Stimulated activated CD4-positive, alpha-beta T cell treated with anti-CD3 and anti-CD28 coated beads, Interleukin-4, amount 100 ng/mL, for 24 hours (primary cell): ENCODE measurements at places on chromosomes 7 and 10.

- no peak for DNase-seq
These were observed 173.8 kb downstream of the DIP2C start for GRCh38 chr10:515674-516073.

DNA sequence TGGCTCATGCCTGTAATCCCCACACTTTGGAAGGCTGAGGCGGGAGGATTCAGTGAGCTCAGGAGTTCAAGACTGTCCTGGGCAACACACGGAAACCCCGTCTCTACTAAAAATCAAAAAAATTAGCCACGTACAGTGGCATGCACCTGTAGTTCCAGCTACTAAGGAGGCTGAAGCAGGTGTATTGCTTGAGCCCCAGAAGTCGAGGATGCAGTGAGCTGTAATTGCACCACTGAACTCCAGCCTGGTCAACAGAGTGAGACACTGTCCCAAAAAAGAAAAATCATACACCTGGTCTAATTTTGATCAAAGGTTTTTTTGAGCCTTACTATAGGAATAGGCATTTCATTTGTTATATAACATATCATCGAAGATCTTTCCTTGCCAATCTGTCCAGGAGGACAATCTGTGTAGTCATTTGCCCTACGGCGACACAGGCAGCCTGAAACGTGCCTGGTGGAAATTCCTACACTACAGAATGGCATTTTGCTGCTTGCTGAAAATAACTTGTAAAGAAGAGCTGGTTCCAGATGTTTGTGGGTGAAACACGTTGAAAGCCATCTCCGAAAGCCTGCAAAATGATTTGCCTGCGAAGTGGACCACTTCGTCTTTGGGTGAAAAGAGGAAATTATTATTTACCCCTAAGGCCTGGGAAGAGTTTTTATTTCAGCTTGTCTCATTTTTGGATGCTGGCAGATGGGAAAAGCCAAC is 31.3 kb upstream of the GDI2 start:
- DNase-seq: no peak

DNA sequence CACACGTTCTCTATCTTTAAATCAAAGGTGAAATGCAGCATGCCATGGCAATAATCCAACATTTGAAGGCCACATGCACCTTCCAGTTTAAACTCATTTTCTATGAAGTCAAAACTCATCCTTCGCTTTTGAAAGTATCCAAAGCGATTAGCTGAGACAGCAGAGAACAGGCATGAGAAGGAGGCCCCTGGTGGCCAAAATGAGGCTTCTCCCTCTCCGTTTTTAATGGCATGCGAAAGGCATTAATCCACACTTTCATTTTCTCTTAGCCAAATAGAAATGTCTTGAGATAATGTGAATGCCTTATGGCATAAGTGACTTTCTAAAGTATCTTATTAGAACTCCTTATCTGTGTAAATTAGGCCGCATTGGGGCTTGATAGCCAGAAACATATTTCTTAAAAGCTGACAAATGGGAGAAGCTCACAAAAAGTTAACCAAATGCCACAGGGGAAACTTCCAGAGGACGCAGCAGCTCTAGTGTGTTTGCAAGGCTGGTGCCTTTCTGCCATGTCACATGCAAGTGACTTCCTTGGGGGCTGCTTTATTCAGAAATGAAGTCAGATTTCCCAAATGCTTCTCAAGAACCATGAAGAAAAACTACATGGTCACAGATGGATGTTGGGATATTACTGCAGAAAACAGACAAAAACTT is 1189.6 kb downstream of the SORCS1 start:
- DNase-seq: no peak

DNA sequence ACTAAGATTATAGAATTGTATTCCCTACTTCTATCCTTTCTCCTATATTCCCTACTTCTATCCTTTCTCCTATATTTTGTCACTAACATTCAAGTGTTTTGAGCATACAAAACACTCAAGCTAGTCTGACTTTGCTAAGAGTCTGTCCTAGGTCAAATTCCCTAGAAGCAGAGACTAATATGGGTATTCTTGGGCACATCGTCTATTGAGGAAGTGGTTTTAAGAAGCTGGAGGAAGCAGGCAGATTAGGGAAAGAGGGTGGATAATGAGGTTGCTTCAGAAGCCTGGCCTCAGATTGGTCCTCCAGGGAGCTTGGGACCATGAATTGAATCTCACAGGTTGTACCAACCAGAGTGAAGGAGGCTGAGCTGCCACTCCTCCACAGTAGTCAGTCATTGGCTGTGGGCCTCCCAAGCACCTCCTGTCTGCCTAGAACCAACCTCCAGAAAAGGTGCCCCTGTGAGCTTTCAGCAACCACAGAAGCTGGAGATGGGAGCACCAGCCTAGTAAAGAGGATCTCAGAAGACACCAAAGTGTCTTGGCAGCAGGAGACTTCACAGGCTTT is 295.9 kb upstream of the PHF14 start:
- DNase-seq: no peak

GRCh38 chr7:74095135-74095534 is 11.5 kb downstream of the LIMK1 start:
- no peak for DNase-seq

DNA sequence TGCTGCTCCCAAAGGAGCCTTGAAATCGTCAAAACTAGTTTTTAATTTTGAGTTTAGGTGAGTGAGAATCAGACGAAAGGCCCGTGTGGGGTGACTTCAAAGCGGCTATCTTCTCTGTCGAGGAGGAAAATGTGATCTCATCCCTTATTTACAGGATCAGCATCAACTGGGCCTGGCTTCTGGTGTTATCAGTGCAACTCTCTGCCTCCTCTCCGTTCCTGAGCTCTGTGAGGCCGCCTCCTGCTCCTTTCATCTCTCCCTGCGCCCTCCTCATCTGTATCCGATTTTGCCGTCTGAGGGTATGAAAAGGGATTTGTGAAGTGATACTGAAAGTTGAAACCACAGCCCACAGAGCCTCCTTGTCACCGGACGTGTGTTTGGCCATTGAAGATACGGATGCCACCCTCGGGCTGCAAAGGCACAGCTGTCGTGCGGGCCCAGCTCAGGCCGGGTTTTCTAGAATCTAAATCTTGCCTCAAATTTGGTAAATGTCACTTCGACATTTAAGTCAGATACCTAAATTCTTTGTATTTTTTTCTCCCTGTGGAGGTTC is 408.7 kb upstream of the ADARB2 start:
- no peak for DNase-seq

- DNase-seq: no peak
These were observed 33.7 kb upstream of the ANKRD2 start for GRCh38 chr10:97538839-97539238.
